ENCODE measurements at places on chromosomes 4 and X. TPM values are rescaled to one million over a fixed set of nuclear protein-coding genes. Genes with fewer than 3 reads are reported as not detected.

The IL2 gene
- polyA plus RNA-seq = not detected

The SMIM14 gene
- polyA plus RNA-seq = 48.0 TPM

The FOXP3 gene
- polyA plus RNA-seq = not detected

The TMPRSS11F gene
- polyA plus RNA-seq = not detected

The FAM47E gene
- polyA plus RNA-seq = not detected

The GPC3 gene
- polyA plus RNA-seq = not detected

The ARR3 gene
- not detected for polyA plus RNA-seq

The CXCL3 gene
- 0.43 TPM for polyA plus RNA-seq

The PABPC1L2A gene
- polyA plus RNA-seq = not detected

The EPGN gene
- polyA plus RNA-seq = not detected

The PLAC8 gene
- polyA plus RNA-seq = 0.33 TPM

The DUX4 gene
- not detected for polyA plus RNA-seq

The HMGB2 gene
- polyA plus RNA-seq = 57.7 TPM

- no peak for DNase-seq
Observed at GRCh38 chrX:148938348-148938747, 437.9 kb downstream of the AFF2 start.

DNA sequence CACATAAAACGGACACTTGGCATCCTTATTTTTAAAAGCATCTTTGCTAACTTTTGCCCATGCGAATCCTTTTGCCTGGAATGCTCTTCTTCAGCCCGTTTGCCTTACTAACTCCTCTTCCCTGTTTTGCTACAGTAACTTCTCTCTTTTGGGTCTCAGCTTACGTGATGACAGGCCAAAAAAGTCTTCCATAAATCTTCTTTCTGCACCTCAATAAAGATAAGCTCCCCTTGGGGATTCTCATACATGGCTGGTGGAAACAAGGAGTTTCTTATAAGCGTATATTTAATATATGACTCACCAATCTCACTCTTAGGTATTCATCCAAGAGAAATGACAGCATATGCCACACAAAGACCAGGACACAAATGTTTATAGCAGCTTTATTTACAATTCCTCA is 192.7 kb downstream of the RCHY1 start:
- no peak for DNase-seq

DNA sequence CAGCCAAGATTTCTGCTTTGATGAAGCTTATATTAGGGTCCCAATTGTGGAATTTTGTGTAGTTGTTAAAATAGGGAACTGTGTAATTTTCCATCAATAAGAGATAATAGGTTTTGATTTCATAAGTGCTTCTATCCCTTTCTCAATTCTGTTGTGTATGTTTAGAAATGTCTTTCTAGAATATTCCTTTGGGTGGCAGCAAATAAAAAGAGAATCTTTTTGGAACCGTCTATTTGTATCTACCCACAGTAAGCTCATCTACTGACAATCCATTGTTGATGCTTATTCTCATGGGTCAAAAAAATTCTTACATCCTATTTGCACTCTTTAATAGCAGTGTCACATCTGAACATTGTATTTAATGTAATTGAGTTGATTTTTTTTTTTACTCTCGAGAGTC is 61.7 kb downstream of the TMA16 start:
- no peak for DNase-seq

GRCh38 chrX:68761086-68761485 is 67.7 kb upstream of the EFNB1 start:
- no peak for DNase-seq

- DNase-seq = no peak
Observed at GRCh38 chr4:145014365-145014764, 83.6 kb downstream of the ANAPC10 start.

DNA sequence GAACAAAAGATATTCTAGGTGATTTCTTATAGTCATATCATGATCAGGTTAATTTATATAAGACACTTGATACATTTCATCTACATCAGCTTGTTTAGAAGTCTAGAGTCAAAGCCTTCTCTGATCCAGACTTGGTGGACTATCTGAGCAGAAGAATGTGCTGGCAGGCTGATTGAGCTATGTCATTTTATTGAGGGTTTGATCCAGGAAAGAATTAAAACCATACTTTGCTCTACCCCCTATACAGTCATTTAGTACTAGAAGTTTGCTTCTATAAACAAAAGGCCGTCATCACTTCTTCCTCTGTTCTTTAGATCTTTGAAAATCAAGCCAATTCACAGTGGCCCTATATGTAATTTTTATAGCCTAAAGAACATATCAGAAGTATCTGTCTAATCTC is 173.1 kb upstream of the PITX2 start:
- DNase-seq = no peak

- DNase-seq = no peak
Observed at GRCh38 chr4:47222276-47222675, 190.9 kb downstream of the GABRB1 start.

- DNase-seq = no peak
Observed at GRCh38 chrX:6131287-6131686, 97.4 kb downstream of the NLGN4X start.

GRCh38 chr4:7108046-7108625 is 40.3 kb upstream of the GRPEL1 start:
- no peak for DNase-seq

- no peak for DNase-seq
Observed at GRCh38 chr4:36218121-36218520, 26.2 kb downstream of the ARAP2 start.

DNA sequence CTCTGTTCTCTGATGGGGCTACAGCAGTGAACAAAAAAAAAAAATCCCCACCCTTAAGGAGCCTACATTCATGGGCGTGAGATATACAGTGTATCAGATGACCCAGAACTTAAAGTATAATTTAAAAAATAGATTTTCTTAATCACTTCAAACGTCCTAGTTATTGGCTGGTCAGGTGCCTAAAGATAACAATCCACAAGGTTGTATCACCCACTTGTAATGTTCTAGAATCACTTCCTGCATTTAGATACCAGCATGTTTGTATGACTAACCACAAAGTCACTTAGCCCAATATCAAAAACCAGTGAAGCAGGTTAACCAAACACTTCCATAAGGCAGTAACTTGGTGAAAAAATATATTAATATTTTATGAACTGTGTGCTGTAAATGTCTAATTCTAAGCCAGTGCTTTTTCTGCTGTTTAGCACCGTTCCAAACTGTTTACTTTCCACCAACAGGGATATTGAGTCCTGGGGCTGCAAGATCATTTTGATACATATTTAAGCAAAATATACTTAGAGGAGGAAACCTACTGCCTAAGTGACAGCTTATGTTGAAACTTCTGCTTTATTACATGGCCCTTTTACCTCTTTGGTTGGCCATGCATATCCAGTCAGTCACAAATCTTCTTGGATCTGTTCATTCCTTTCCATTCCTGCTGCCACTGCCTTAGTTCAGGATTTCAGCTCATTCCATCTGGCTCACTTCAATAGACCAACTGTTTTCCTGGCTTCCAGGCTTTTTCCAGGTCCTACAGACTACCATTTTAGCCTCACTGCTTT is 43.3 kb downstream of the CD40LG start:
- no peak for DNase-seq

GRCh38 chr4:89268679-89269078 is 38.9 kb downstream of the GPRIN3 start:
- no peak for DNase-seq

GRCh38 chrX:18886344-18887161 is 97.4 kb downstream of the PHKA2 start:
- no peak for DNase-seq

GRCh38 chr4:124111411-124111810 is 601.1 kb downstream of the ANKRD50 start:
- DNase-seq = no peak

GRCh38 chr4:77911842-77912450 is 49.3 kb downstream of the MRPL1 start:
- no peak for DNase-seq

GRCh38 chr4:25984266-25984665 is 70.2 kb downstream of the SMIM20 start:
- DNase-seq = no peak

DNA sequence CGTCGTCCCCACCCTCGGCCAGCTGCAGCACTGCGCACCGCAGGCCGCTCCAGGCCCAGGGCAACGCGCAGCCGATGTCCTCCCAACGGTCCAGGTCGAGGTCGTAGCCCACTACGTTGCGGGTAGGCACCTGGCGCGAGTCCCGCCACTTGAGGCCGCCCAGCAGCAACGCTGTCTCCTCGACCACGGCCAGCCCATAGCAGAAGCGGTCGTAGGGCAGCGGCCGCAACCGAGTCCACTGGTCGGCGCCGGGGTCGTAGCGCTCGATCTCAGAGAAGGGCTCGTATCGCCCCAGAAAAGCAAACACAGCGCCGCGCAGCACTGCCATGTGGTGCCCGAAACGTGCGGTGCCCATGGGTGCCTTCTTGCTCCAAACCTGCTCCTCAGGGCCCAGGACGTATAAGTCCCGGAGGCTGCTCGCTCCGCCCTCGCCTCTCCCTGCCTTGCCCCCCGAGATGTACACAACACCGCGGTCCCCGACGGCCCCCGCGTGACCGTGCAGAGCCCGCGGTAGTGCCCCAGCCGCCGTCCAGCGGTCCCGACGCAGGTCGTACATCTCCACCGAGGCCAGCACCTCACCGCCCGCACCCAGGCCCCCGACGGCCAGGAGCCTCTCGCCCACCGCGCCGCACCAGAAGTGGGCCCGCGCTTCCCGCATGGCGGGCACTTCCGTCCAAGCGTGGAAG is 2.1 kb downstream of the KLHL34 start:
- DNase-seq = no peak

- no peak for DNase-seq
Observed at GRCh38 chrX:54812306-54812705, 4.8 kb downstream of the MAGED2 start.

- peak; percentile 23 for DNase-seq
Observed at GRCh38 chrX:97616883-97617530, 733.3 kb downstream of the RPA4 start.

DNA sequence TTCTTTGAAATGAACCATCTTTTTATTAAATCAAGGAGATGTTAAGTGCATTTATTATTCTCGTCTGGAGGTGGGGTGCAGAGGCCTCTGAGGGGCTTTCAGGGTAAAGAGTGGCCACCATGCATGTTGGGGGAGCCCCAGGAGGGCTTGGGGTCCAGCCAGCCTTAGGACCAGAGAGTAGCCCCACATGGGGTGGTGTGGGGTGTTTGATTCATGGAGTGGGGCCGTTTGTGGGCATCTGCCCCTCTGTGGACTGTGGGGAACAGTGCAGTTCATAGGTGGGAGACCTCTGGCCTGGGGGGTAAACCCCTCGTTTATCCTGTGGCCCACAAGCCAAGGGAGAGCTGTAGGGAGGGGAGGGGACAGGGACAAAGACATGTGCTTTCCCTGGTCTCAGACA is 26.9 kb downstream of the HTRA3 start:
- no peak for DNase-seq

DNA sequence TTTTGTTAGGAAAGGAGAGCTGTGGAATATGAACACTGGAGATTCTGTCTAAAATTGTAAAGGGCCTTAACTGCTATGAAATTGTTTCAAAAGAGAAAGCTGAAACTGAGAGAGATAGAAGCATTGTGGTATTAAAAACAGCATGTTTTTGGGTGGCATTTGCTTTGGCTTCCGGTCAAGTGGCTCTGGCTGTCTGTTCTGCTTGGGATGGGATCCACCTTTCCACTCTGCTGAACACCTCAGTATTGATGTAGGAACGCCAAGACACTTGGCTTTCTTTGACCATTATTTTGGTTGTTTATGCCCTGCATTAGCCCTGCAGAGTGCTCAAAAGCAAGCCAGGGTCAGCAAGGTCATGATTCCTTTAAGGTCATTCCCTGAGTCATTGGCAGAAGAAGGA is 199.7 kb downstream of the SLC4A4 start:
- DNase-seq = no peak

GRCh38 chr4:26050671-26051070 is 136.7 kb downstream of the SMIM20 start:
- no peak for DNase-seq

DNA sequence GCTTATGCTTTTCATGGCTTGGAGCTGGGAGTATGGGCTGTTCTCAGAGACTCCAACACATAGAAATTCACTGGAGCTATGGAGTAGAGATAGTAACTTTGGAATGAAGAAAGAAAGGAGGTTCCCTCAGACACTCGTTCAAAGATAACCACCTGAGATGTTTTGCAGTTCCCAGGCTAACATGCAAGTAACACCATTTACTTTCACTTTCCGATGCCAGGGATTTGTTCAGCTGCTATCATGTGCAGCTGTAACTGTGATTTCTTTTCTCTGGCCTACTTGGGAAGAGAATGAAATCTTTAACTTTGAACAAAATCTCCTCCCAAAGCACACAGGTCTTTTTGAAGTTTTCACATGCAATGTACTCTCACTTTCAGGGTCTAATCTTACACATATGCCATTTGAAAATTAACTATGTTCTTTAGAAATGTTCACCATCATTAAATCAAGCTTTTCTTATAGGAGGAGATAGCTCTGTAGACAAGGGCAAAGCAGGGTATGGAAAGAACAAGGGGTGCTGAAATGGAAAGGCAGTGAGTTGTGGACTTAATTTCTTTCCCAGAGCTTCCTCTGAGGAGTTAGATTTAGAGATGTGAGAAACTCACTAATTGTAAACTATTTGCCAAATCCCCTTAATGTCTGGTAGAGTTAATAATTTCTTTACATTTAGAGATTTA is 514.3 kb downstream of the PDHA2 start:
- no peak for DNase-seq

DNA sequence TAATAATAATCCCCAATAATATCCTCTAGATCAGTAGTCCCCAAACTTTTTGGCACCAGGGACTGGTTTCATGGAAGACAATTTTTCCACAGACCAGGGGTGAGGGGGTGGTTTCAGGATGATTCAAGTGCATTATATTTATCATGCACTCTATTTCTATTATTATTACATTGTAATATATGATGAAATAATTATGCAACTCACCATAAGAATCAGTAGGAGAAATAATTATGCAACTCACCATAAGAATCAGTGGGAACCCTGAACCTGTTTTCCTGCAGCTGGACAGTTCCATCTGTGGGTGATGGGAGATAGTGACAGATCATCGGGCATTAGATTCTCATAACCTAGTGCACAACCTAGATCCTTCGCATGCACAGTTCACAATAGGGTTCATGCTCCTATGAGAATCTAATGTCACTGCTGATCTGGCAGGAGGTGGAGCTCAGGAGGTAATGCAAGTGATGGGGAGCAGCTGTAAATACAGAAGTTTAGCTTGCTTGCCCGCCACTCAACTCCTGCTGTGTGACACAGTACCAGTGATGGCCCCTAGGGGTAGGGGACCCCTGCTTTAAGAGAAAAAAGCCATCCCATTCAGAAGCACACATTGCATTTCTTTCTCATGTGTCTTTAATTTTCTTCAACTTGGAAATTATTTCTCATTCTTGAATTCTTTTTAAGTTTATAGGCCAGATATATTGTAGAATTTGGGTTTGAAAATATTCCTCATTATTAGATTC is 16.0 kb upstream of the SH3RF1 start:
- no peak for DNase-seq

DNA sequence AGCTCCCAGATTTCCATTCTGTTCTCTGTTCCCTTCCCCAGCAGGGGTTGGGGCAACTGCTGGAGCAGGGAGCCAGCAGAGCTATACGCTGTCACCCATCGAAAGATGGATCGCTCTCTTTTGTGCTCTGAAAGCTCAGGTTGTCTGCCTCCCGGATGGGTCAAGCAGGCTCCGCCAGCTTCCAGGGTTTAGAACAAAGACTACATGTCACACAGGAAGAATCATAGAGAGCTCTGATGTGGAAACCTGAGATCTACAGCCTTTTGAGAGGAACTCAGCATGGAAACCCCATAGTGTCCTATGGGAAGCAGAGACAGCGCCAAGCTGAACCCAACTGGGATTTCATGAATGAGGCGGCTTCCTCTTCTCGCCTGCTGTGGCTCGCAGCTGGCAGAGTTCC is 205.4 kb downstream of the HS3ST1 start:
- no peak for DNase-seq
